ENCODE measurements at places on chromosomes 4 and X.

- no peak for DNase-seq
Measured at GRCh38 chr4:187064033-187064432, 340.4 kb upstream of the FAT1 start.

GRCh38 chr4:158823461-158823873 is 54.6 kb downstream of the FNIP2 start:
- DNase-seq = no peak

DNA sequence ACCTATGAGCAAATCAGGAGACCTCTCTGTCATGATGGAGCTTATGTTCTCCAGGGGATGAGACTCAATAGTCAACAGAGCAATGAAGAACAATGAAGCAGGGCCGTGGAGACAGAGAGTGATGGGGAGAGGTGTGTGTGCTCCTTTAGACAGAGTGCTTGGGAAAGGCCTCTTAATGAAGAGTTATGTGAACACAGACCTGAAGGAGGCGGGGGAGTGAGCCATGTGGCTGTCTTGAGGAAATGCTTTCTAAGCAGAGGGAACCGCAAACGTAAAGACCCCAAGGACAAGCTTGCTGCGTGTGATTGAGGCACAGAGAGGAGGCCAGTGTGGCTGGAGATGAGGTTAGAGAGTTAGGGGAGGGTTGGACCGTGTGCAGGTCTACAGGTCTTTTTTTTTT is 53.1 kb downstream of the CHRNA9 start:
- no peak for DNase-seq

DNA sequence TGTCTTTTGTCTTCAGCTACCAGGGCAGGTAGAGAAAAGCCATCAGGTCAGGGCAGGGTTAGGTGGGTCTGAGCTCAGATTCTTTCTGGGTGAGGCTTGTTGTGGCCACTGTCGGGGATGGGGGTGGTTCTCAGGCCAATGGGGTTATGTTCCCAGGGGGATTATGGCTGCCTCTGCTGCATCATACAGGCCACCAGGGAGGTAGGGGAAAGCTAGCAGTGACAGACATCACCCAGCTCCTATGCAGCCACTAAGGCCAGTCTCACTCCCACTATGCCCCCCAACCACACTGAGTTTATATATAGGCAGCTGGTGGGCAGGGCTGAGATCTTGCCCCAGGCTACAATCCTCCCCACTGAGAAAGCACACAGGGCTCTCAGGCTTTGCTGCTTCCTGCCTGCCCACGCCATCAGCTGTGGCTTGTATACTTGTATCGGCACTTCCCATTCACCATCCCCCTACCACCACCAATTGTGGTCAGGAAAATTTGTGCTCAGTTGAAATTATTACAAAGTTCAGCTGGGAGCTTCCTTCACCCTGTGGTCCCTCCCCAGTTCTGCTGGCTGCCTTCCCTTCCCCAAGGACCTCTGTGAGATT is 72.6 kb upstream of the PTPN13 start:
- DNase-seq = no peak

GRCh38 chr4:98710831-98711230 is 52.4 kb upstream of the TSPAN5 start:
- DNase-seq = no peak

DNA sequence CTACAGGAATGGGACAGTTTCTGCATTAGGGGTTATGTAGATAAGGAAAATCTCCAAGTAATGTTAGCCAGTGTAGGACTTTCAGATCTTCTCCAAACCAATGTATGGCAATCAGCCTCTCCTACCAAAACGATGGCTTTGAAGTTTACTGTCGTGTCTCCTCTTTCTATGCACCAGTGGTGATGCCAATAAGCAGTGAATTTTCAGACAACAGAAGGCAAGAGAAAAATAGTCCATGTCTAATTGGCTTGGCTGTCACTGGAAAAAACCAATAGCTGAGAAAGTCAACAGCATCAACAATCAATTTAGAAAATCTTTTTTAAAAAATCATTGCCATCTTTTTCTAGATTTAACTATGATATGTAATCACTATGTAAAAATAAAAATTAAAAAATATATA is 35.0 kb downstream of the LIMCH1 start:
- DNase-seq = no peak

DNA sequence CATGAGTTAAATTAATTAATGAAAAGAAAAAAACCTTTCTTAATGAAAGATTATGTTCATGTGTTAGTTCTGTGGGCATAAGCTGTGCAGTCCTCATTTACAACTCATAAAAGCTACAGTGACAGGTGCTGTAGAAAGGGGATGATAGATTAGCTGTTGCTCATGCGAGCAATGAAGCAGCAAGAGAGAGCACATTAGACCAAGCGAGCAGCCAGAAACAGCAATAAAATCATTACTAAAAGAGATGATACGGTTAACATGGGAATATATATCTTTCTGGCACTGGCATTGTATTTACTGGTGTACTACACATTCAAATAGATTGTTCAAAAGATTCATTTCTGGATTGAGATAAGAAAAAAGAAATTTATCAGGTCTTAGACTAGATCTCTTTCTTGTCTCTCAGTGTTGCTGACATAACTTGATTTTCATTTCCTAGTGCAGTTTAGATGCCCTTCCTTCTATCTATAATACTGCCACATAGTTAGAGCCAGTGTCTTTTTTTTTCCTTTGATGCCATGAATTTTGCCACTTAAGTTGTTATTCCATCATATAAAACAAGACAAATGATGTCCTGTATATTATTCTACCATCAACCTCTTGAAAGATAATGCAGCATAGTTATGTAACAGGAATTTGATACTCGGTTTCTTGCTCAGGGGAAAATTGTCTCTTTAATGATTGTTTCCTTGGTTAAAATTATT is 164.6 kb downstream of the BANK1 start:
- no peak for DNase-seq

GRCh38 chr4:71229477-71230270 is 109.1 kb upstream of the SLC4A4 start:
- peak; percentile 41 for DNase-seq

GRCh38 chr4:53019485-53020382 is 157.6 kb downstream of the RASL11B start:
- DNase-seq = no peak

GRCh38 chrX:20681683-20682082 is 415.0 kb upstream of the RPS6KA3 start:
- DNase-seq = no peak

DNA sequence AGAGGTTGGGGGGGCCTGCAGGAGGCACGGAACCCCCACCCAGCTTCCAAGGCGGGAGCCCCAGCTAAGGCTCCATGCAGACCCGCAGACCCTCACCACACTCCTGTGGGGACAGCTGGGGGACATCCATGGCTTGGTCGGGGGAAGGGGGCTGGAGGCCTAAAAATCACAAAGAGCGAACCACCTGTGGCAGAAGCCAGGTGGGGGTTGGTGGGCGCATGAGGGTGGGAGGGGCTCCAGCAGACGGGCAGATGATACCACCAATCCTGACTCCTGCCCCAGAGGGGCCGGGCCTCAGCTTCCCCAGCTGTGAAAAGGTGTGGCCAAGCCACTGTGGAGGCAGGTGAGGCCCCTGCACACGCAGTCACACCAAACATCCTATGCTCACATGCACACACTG is 111.6 kb downstream of the FAM53A start:
- DNase-seq = no peak

GRCh38 chr4:3718462-3718861 is 47.7 kb upstream of the ADRA2C start:
- DNase-seq = no peak

DNA sequence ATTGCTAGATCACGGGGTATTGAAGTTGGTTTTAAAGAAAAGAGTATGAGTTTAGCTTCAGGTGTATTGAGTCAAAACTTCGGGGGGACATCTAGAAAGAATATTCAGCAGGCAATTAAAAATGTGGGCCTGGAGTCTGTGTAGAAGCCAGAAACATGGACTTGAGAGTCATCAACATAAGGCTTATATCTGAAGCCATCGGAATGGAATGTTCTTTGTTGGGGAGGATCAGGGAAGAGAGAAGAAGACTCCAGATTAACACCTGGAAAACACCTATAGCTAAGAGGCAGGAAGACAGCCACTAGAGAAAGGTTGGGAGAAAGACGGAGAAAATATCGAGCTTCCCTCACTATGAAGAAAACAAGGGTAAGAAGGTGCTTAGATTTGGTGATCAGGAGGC is 69.5 kb downstream of the BEND2 start:
- DNase-seq = no peak

DNA sequence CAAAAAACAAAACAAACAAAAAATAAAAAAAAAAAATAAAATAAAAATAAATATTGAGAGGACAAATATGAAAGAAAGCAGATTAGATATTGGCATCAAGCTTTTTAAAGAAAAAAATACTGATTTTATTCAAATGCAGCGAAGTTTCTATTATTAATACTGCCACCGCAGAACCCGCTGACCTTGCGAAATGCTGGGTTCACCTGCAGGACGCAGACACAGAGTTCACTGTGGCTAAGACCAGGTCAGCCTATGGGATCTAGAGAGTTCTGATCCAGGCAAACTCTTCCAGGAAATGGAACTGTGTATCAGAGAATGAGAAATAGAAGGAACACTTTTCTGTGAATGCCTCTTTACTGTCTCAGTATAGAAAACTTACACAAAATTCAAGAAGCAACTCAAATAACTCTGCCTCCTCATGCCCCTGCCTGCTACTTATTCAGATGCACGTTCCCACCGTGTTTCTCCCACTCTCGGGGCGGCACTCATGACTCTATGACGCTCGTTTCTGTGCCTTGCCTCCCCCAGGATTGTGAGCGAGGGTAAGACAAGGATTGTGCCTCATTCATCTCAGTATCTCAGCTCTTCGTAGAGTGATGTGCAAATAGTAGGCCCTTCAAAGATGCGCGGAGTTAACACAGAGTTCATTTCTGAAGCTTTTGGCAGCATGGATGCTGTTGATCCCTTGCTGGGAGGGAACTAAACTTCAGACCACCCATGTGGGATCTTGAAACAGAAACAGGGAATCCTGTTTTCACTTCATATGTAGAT is 44.1 kb upstream of the TLR3 start:
- no peak for DNase-seq

DNA sequence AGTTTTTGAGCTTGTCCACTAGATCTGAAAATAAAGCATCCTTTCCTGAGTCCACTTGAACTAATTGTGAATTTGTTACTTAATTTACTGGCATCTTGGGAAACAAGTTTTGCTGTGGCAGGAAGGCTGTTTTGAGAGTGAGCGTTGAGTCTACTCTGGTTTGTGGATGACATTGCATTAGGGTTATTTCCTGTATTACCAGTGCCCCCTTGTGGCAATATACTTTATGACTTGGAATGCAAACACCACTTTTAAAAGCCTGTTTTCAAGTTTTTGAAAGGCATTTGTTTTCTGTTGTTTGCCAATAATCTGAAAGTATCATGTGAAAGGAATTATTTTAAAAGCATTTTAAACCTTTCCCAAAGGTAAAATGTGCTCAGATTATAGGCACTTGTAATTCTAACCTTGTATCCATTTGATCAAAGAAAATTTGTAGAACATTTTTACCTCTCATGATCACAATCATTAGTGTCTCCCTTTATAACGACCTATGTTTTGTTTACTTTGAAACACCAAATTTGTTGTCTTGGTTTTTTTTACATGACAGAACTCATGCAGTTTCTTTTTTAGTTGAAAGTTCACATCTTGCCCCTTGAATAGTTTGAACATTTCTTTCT is 18.0 kb upstream of the CYP2U1 start:
- DNase-seq = peak; percentile 36

DNA sequence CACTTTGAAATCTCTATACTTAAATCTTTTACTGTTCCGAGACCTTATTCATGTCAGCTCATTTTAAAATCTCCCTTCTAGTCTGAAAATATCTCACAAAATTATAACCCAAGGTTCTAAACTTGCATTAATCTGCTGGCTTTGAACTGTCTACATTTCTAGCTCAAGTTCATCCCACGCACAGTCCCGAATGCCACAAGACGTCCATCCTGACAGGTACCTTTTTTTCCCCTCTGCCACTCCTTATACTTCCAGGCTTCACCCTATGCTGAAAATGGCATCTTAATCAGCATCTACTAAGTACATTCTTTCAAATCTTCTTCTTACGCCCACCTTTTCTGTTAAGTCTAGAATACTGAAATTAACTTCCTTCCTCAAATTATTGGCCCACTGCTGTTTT is 259.2 kb upstream of the GALNTL6 start:
- DNase-seq = no peak

- no peak for DNase-seq
Measured at GRCh38 chrX:41621222-41621723, 67.5 kb upstream of the GPR34 start.

DNA sequence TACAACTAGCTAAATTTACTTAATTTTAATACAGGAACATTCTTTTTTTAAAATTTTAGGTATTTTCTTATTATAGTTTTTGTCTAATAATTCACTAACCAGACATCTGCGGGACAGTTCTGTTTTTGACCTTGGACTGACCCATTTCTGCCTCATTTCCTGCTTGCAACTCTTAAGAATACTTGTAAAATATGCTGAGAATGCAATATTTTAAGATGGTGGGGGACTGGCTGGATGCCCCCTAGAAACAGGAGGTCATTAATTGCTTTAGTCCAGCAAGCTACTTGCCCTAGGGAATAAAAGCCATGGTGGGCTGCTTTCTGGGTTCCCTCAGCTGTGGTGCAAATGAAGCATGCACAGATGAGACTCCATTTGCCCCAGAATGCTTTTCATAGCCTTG is 2348.4 kb downstream of the PCDH7 start:
- no peak for DNase-seq

- DNase-seq = no peak
Measured at GRCh38 chr4:4532371-4533154, 9.3 kb downstream of the STX18 start.

- no peak for DNase-seq
Measured at GRCh38 chrX:137212078-137212632, 178.4 kb upstream of the GPR101 start.

DNA sequence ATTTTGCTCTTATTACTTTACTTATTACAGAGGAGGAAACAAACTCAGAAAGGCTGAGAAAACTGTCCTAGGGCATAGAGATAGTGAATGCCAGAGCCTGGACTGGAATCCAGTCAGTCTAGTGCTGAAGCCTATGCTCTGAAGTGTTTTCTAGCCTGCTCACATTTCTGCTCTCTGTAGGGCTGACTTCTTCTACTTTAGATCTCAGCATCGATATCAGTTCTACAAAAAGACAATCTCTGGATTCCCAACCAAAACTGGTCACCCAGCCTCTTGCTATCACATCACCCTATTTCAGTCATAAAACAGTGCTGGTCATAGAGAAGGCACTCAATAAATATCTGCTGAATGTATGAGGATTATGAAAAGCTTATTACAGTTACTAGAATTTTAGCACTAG is 87.2 kb downstream of the FAM13A start:
- no peak for DNase-seq

DNA sequence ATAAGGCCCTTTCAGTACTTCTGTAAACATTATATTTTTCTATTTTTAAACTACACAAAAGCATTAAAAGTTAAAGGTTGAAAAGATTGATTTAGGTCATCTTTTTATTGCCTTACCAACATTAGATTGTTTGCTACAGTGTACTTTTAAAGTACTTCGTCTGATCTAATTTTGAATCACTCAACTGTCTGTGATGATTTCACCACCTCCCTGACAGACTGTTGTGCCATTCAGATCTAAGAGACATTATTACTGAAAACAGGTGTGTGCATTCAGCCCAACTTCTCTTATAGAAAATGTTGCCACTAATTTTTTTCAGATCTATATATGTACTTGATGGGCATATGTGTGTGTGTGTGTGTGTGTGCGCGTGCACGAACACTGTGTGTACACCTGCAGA is 39.3 kb downstream of the GASK1B start:
- no peak for DNase-seq

Data from GM20000 (cell line).